Cortex of kidney (tissue), 1 donor: ENCODE measurements at places on chromosomes 3 and 15.

DNA sequence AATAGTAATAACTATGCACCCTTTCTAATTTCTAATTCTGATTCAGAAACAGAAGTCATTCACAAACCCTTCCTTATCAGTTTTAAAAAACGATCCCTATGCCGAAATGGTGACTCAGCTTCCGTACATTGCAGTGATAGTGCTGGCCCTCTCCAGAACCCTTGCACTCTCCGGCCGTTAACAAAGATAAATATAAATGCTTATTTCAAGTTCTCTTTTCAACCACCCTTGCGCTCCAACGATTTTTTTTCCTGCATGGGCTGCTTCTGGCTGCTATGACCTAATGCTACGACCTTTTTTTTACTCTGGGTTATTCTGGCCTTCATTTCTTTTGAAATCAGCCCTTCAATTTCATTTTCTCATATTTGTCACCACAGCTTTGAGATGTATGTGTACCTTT lies 646.2 kb downstream of the NTRK3 start:
- DNase-seq = no peak

DNA sequence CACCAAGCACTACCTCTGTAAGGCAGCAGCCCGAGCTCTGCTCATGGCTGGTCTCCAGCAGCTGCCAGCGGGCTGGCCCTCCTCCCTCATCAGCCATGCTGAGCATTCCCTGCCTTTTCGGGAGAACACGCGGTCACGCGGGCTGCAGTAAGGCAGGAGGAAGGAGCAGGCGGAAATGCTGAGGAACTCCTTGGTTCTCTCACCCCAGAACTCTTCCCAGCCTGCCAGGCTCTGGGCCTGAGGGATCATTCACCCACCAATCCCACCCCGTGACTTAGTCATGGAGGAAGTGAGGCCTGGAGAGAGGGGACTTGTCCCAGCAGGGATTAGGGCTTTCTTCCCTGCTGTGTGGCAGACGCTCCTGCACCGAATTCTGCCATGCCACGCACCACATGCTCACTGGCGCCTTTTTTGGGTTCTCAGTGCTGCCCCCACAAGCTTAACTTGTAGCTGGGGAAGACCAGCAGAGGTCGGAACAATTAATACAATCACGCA lies 42.9 kb upstream of the RPL32 start:
- DNase-seq = no peak

DNA sequence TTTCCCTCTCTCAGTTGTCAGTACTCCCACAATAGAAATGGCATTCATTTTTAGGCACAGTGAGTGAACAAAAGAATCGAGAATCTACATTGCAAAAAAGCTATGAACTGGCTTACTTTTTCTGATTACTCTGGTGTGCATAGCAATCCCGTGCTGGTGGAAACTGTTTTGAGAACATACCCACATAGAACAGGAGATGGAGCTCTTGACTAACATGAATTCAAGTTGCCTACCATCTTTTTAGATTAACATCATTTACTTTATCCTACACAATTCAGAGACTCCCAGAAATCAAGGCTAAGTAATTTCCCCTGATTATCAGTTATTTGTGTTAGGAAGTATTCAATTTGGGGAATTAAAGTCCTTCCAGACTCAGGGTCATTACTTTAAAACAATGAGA lies 326.6 kb downstream of the ARPP21 start:
- DNase-seq = no peak

DNA sequence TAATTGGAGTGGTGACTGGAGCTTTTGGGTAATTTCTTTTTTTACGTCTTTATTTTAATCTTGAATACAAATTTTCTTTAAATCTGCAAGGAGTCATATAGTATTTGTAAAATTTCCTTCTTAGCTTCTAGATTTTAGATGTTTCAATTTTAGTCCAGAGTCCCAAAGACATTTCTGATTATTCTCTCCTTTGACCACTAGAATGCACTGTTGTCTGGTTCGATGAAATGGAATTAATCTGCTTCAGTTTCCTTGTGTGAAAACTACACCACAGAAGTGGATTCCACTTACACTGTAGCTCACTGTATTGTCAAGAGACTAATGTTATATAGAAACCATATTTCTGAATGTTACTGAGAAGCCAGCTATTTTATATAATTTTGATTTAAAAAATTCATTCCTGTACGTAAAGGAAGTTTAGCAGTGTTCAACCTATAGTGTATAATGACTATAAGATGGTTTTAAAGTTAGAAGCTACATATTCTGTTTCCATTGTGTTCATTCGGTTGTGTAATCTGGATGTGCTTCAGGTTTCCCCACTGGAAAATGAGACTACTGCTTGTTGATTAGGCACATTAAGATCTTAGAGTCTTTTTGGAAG lies 6.1 kb downstream of the GRAMD1C start:
- DNase-seq = no peak

GRCh38 chr3:116863270-116863770 lies 153.7 kb downstream of the TUSC7 start:
- DNase-seq = no peak

- DNase-seq = no peak
These were observed 119.2 kb upstream of the THBS1 start for GRCh38 chr15:39461536-39462130.

DNA sequence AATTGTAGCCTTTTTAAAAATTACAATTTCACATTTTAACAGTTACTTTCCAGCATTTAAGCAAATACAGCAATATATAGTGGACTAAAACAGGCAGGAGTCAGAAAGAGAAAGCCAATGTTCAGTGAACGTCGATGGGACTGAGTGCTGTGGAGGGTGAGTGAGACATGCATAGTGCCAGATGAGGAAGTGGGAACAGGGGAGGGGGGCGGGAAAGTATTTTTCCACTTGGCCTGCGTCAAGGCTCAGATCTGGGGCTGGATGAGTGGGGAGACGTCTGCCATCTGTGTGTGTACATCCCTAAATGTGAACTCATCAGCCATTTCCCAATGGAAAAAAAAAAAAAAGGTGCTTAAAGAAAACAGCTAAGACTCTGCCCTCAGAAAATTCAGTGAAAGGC lies 19.2 kb upstream of the RAD18 start:
- DNase-seq = no peak

GRCh38 chr15:92612891-92613290 lies 42.7 kb downstream of the FAM174B start:
- no peak for DNase-seq

DNA sequence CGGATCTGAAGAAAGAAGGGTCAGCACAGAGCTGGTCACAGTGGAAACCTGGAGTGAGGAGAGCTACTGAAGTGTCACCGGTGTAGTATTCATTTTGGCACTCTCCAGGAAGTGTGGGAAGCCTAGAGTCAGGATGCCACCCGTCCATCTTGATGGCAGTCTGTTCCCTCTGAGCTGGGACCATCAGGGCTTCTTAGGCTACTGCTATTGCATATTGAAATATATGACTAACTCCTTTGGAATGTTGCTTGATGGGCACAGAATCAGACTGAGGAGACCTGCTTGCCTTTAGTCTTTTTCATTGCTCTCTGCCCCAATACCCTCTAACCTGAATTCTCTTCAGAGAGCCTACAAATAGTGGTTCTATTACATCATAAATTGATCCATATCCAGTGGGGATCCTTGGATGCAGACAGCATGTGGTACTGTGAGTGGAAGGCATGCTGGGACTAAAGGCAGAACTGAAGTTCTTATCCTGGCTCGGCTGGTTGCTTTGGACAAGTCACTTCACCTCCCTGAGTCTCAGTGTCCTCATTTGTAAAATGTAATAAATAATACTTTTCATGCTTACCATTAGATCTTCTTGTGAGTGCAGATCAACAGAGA lies 143.5 kb downstream of the PDE8A start:
- DNase-seq = no peak

- DNase-seq = no peak
These were observed 99.4 kb upstream of the HACD2 start for GRCh38 chr3:123684209-123684608.

DNA sequence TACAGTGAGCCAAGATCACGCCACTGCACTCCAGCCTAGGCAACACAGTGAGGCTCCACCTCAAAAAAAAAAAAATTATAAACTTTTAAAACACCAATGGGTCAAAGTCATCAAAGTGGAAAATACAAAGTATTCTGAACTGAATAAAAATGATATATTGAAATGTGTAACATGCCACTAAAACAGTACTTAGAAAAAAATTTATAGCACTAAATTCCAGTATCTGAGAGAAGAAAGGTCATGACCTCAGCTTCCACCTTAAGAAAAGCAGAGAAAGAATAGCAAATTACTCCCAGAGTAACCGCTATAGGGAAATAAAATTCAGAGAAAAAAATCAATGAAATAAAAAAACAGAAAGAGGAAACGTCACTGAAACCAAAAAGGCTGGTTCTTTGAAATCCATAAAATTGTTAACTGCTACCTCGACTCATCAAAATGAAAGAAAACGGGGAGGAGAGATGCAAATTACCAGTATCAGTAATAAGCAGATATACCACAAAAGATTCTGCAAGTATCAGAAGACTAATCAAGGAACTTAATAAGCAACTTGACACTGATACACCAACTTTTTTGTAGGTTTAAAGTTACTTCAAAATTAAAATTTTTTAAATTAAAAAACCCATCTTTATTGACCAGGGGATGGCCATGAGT lies 20.8 kb downstream of the ATP13A3 start:
- no peak for DNase-seq
